ENCODE measurements at places on chromosomes 3 and 15.

- DNase-seq, result no peak
Measured at GRCh38 chr15:77759896-77760592, 127.3 kb upstream of the LINGO1 start.

DNA sequence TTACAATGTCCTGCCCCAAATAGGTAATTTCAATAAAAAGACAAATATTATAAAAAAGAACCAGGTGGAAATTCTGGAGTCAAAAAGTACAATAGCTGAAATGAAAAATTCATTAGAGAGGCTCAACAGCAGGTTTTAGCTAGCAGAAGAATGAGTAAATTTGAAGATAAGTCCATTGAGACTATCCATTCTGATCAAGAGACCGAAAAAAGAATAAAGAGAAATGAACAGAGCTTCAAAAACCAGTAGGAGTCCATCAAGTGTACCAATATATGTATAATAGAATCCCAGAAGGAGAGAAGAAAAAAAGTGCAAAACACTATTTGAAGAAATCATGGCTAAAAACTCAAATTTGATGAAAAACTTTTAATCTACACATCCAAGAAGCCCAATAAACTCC lies 60.5 kb upstream of the POMGNT2 start:
- no peak for DNase-seq

DNA sequence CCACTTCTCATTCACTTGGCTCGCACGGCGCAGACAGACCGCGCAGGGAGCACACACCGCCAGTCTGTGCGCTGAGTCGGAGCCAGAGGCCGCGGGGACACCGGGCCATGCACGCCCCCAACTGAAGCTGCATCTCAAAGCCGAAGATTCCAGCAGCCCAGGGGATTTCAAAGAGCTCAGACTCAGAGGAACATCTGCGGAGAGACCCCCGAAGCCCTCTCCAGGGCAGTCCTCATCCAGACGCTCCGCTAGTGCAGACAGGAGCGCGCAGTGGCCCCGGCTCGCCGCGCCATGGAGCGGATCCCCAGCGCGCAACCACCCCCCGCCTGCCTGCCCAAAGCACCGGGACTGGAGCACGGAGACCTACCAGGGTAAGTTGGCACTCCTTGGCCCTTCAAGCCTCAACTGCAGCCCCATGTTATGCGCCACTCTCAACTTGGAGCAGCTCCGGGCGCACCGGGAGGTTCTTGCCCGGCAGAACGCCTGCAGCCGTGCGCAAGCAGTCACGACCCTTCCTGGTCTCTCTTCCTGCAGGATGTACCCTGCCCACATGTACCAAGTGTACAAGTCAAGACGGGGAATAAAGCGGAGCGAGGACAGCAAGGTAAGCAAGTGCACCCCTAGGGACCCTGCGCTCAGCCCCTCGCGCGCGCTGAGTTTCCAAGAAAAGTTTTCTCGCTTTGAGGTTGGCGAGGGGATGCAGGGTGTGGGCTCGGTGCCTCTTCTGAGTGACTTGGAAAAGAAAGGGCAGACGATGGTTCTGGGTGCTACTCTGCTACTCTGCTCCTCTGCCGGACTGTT lies at the start of gene BHLHE40:
Gene BHLHE40, plus strand, starts transcription at position 10 of the 801 bp plus-strand sequence. Its CDS starts 282 bp downstream, at position 292.
- no peak for DNase-seq

DNA sequence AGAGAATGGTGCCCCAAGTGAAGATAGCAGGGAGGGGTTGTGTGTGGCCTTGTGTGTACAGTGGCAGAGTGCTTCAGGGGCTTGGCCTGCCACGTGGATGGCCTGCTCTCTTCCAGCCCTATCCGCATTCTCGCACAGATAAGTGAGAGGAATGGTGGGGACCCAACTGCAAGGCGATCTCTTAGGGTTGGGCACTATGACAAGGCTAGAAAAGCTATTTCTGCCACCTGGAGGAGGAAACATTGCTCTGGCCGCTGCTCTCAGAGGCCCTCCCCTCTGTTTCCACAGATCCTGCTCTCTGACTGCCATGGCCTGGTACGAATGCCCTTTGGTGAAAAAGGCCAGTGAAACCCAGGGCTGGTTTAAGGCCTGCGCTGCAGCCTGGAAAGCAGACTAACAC lies 20.6 kb downstream of the EEFSEC start:
- no peak for DNase-seq

- no peak for DNase-seq
Measured at GRCh38 chr15:99507504-99508310, 58.1 kb upstream of the MEF2A start.

- peak; percentile 95 for DNase-seq
Measured at GRCh38 chr3:29335438-29335837, 54.6 kb downstream of the RBMS3 start.

GRCh38 chr3:57006949-57007419 lies 53.5 kb upstream of the SPATA12 start:
- DNase-seq, result peak; percentile 74

DNA sequence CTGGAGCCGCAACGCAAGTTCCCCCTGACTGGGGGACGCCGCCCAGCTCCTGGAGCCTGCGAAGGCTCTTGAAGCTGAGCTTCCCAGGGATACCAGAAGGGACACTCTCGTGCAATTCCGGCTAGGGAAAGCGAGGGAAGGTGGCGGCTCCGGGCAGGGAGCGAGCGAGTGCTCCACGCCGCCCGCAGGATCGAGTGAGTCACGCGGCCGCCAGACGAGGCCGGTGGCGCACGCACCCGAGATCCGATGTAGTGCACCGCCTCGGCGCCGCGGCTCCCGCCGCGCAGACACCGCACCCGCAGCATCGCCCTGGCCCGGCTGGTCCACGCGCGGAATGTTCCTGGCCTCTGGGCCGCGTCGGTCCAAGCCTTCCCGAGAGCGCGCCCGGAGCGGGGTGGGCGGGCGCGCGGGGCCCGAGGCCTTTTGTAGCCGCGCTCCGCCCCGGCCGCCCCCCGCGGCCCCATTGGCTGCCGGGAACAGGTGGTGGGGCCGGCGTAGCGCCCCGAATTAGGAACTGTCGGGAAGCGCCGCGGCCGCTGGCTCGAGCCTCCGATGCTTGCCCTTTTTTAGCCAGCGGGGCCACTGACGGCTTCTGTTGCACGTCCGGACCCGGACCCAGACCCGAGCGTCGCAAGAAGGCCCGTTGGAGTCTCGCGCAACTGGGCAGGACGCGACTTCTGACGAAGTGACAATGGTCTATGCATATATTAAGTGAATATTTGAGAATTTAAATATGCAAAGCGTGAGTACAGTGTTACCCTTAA lies at the start of gene GATM:
Gene GATM, minus strand, starts transcription at position 396 of the 764 bp plus-strand sequence. Its CDS starts 91 bp downstream, at position 305.
- peak; percentile 90 for DNase-seq

DNA sequence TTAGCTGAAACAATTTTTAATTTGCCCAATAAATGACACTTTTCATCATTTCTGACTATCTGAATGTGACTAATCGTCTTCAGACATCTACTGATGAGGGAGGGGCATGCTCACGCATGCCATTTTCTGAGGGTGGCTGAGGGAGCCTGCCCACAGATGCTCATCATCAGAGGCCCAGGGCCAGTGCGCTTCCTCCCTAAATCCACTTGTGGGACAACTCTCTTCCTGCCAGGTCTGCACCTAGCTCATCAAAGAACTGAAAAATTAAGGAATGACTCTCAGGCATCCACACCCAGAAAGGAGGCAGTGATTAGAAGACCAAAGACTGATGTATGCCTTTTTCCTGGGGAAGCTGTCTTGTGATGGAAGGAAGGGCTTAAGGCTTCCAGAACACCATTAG lies 22.8 kb downstream of the RTP3 start:
- DNase-seq, result no peak

DNA sequence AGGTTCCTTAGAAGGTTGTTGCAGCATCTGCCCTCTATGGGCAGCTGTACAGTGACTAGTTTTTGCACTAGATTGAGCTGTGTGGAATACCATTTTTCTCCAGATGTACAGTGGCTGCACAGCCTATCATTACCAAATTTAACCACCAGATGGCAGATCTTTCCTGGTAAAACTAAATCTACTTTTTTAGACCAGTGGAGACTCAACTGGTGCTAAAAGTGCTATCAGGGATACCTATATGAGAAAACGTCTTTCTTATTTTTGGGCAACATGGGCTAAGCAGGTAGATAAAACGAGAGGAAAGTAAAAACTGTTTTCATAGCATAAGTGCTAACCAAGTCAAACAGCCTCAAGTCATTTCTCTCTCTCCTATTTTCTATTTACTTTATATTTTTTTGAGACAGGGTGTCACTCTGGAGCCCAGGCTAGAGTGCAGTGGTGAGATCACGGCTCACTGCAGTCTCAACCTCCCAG lies 21.2 kb downstream of the IGSF10 start:
- peak; percentile 59 for DNase-seq

DNA sequence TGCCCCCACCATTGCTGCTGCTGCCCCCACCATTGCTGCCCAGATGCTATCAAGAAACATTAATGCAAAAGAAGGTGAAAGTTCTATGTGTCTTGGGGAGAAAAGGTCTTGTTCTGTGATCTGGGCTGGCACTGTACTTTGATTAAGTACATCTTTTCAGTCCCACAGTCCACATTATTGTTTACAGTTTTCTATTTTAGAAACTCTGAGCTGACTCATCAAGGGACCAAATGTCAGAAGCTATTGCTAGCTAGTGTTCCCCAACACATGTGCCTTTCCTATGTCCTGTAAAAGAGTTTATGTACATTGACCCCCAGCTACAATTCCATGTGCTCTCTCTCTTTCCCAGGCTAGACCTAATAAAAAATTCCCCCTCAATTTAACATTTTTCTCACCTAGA lies 264.7 kb upstream of the NECTIN3 start:
- no peak for DNase-seq

DNA sequence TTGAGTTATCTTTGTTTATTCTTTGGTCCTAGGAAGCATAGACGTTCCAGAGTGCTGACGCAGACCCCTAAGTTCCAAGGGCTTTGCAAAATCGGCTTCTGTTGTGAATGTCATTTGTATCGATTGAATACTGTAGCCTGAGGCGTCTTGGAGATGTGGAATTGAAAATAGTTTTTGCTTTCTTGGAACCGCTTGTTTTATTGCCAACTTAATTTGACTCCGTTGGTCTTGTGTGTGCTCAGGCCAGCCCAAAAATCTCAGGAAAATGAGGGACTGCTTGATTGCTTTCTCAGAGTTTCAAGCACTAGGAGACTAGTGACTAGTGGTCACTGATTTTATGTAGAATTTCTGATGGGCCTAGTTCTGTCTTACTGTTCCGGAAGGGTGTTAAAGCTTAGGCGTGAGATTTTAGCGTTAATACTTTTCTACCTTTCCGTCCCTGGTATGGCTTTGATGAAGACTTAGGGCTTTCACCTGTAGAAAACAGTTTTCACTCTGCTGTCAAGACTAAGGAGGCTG lies 263 bp upstream of the UTS2B start:
- peak; percentile 78 for DNase-seq

DNA sequence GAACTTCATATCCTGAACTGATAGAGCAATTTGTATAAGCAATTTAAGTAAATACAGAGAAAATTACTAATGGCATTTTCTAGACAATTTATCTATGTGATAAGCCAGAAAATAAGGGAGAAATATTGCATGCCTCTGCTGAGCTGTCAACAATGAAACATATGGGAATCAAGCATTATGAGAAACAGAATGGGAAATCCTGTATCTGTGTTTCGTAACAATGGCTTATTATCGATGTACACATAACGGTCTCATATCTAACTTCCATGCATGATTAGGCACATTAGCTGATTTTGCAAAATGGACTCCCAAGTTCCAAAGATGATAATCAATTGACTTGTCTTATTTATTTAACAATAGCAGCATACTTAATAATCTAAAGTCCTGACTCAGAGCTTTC lies 30.4 kb upstream of the KCNMB2 start:
- DNase-seq, result no peak

DNA sequence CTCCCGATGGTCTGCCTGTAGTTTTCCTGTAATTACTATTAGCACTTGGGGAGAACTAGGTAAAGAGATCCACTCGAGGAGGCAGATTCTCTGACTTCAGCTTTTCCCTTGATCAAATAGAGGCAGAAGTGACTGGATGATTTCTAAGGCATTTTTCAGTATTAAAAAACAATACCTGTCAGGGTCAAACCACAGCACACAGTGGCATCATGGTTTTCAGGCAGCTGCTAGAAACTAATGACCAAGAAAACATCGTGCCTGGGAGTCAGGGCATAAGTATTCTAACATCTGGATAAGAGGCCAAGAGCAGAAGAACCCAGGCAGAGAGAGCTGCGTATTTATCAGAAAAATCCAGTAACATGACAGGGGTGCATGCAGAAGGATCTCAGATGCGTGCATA lies 419.9 kb downstream of the TUSC7 start:
- no peak for DNase-seq

DNA sequence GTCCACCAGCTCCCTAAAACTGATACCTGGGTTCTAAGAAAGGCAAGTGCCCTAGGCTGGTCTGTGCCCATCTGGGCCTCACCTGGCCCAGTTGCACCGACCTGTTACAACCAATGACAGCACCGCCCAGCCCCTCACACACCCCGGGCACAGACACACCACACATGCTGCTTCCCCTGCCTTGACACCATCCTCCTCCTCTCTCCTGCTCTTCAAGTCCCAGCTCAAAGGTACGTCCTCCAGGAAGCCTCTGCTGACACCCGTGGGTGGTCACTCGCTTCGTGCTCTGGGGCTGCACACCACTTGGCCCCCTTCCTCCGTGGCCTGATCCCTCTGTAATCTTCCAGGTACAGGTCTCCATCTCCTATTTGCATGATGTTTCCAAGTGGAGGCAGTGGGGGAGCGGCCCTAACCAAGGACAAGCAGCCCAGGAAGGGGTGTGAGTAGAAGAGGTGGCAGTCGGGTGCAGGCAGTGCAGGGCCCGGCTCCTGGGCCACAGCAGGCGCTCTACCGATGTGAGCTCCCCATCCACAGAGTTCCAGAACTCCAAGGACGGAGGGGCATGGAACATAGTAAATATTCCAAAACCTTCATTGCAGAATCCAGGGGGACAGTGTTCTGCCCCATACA lies 144.6 kb downstream of the NUP210 start:
- DNase-seq, result no peak

GRCh38 chr3:103195216-103195615 lies 760.4 kb downstream of the ZPLD1 start:
- DNase-seq, result peak; percentile 19

DNA sequence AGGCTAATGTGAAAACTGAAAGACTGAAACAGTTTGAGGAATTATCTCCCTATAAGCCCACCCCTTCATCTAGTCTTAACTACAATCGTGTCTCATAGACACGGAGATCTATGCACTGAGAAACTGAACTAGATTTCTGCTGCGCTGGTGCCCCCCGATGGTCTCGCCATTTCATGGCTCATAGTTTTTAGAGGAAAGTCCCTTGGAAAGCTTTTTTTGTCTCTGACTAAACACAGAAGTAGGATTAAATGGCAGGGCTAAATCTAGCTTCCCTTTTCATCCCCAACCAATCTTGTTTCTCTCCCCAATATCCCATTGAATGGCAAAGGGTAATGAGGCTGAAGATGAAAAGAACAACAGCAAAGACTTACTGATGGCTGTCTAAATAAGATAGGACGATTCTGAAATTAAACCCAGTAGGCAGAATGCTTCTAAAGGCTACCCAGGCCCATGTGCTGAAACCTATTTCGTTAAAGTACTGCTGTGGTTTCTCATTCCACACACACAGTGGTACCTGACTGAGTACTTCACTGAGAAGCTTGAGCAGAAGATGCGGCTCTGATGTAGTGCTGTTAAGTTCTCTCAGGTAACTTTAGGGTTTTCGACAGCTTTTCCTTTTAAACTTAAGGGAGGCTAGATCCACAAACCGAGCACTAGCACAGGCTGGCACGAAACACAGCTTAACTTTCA lies 142.7 kb downstream of the GADL1 start:
- peak; percentile 47 for DNase-seq

GRCh38 chr3:112649478-112649735 lies 8.5 kb upstream of the CCDC80 start:
- DNase-seq, result peak; percentile 96

All from kidney tubule cell (primary cell).